ENCODE measurements at places on chromosomes 11 and 22.

GRCh38 chr11:126465573-126466188 lies 110.2 kb downstream of the ST3GAL4 start:
- peak; percentile 75 for DNase-seq

DNA sequence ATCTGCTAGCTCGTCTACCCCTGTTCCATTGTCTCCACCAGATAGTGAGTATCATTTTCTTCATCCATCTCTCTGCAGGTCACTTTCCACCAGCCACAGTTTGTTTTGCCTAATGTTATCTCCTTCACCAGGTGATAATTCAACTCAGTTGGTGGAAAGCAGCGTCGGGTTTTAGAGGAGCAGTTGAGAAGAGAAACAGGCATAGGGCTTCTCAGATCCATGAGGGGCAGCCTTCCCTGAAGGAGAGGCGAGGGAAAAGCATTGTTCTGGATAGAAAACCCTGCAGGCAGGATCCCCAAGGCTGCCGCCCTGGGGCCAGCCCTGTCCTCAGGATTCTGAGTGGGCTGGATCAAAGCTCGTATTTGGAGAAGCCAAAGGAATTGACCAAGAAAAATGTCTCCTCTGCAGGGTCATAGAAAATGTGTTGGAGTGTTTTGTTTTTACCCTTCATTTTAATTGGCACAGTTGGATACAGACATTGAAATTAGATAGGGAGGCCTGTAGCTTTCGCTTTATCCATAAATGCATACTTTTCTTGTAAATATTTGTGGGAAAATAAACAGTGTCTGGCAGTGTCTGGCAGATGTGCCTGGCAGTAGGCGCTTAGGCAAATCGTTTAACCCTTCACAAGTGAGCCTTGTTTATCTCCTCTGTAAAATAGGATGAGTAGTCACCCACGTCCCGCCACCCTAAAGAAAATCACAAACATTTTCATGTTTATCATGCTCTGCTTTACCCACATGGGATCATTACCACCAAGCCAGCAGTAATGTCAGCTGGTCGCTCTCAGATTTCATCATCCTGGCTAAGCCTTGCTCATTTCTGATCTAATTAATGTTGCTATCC lies 73.4 kb upstream of the TTC12 start:
- DNase-seq = no peak

DNA sequence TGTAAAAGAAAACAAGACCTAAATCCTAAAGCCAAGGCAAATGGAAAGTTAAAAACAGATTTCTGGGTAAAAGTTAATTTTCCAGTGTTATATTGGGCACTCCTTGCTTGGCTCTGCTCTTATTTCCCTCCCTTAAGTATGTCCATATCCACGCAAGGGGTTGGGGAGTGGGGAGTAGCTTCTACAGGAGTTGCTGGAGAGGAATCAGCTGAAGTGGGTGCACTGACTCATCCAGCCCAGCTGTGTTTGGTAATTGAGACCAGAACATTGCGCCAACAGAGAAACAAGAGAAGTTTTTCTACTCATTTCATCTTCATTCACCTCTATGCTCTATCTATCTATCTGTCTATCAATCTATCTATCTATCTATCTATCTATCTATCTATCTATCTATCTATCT lies 298.4 kb upstream of the PDGFD start:
- DNase-seq = no peak

DNA sequence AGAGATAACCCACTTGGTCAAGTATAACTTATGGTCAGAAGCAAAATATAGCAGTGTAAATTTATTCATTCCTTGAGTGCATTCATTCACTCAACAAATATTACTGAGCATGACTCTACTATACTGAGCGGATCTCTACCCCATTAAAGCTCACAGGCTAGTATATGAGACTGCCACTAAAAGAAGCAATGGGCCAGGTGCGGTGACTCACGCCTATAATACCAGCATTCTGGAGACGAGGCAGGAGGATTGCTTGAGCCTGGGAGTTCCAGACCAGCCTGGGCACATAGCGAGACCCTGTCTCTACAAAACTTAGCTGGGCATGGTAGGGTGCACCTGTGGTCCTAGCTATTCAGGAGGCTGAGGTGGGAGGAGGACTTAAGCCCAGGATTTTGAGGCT lies 197.6 kb upstream of the BLID start:
- DNase-seq = no peak

DNA sequence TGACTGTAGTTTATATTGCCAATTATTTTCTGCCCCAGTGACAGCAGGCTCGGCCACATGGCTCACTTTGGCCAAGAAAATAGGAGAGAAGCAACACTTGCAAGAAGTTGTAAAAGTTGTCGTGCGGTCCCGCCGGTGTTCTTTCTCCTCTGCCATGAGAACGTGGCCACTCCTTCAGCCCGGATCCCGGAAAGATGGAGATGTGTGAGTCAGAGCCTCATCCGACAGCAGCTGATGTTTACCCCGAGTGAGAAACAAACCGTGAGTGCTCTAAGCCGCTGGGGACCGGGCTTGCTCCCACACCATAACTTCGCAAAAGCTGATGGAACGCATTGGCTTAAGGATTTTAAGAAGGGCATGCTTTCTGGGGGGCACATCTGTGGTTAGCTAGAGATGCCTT lies 157.0 kb downstream of the CACNA1I start:
- no peak for DNase-seq

GRCh38 chr11:61626580-61627380 lies 45.9 kb upstream of the SYT7 start:
- DNase-seq = no peak

GRCh38 chr11:27761356-27761755 lies 61.1 kb upstream of the BDNF start:
- DNase-seq = no peak

DNA sequence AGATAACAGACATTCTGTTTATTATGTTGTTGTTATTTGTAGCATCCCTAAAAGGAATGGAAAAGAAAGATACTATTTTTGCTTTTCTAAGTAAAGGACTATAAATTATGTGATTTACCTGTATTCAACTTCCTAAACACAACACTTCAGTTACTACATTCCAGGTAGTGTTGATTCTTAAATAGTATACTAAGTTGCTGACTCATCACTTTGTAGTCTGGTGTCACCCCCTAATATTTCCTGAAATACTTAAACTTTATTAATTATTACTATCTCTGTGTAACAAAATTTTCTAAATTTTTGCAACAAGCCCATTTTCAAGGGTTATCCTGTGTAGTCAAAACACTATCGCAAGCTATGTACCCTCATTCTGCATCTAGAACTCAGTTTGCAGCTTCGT lies 7.0 kb downstream of the SYTL2 start:
- DNase-seq = no peak

GRCh38 chr11:82859750-82860149 lies 40.5 kb downstream of the PRCP start:
- no peak for DNase-seq

- DNase-seq = no peak
These were observed 9.6 kb upstream of the SC5D start for GRCh38 chr11:121282886-121283502.

- DNase-seq = no peak
These were observed 22.4 kb upstream of the THY1 start for GRCh38 chr11:119445379-119445778.

DNA sequence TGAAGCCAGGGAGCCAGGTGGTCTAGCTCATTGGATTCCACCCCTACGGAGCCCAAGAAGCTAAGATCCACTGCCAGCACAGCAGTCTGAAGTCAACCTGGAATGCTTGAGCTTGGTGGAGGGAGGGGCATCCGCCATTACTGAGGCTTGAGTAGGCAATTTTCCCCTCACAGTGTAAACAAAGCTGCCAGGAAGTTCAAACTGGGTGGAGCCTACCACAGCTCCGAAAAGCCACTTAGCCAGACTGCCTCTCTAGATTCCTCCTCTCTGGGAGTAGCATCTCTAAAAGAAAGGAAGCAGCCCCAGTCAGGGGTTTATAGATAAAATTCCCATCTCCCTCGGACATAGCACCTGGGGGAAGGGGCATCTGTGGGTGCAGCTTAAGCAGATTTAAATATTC lies 620.3 kb downstream of the NELL1 start:
- no peak for DNase-seq

- peak; percentile 94 for DNase-seq
These were observed at the start of gene IGSF9B for GRCh38 chr11:133956650-133957633. Gene IGSF9B (minus strand): TSS chr11:133956968. CDS start chr11:133956754, 214 bp downstream.

DNA sequence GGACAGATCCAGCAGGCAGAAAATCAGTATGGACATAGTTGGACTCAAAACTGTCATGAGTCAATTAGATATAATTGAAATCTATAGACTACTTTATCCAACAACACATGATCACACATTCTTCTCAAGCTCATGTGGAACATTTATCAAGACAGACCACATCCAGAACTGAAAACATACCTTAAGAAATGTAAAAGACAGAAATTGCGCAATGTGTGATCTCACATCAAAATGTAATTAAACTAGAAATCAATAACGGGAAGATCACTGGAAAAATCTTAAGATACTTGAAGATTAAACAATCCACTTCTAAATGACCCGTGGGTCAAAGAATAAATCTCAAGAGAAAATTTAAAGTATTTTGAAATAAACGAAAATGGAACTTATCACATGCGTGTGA lies 435.3 kb downstream of the OPCML start:
- DNase-seq = no peak

- DNase-seq = peak; percentile 13
These were observed 471 bp downstream of the RNF185 start for GRCh38 chr22:31160328-31160978.

GRCh38 chr22:22374579-22374978 lies 130.0 kb downstream of the VPREB1 start:
- DNase-seq = no peak

- peak; percentile 28 for DNase-seq
These were observed at the start of gene WNT11 for GRCh38 chr11:76206327-76207081. Gene WNT11 (minus strand): TSS chr11:76206502. CDS start chr11:76206407, 95 bp downstream.

DNA sequence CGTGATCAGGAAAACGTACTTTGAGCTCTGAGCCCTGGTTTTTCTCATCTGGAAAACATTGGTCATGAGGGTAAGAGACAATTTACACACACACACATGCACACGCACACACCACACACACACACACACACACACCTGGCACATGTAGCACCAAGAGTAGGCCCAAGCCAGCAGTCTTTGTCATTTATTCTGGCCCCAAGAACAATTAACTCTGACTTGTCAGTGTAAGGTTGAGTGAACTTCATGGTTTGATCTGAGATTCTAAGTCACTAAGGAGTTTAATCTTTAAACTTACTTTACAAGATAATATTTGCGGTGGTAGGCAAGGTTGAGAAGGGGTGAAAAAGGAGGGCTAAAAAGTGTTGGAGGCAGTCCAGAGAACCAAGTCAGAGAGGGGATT lies 44.1 kb downstream of the MMP20 start:
- no peak for DNase-seq

DNA sequence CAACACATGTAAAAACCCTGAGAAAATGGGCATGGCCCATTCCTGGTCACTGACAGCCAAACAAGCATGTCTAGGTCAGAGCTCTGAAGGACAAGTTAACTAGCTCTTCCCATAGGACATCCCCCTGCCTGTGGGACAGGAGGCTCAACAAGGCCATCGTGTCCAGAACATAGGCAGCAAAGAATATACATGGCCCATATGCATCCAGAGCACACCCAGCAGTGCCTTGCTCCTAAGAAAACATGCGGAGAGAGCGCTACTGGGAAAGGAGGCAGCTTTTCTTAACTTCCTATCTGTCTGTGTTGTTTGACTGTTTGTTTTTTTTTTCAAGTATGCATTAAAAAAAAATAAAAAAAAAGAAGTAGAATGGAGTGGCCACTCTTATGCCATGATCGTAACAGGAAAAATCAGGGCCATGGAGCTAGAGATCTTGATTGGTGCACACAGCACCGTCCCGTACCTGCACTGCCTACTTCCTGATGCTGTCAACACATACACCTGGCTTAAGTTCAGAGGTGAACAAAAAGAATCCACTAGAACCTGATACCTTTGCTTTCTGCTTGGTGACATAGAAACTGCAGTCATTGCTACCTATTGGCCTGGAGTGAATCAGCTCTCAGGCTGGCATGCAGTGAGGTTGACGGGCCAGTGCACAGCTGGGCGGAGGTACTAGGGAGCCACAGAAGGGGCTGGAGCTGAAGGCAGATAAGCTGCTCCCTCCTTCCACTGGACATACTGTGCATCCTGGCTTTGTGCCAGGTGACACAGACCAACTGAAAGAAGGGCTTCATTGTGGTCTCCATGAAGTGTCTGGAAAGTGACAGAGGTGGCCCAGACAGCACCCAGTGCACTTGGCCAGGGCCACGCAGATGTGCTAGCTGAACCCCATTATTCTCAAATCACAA lies 11.9 kb downstream of the UFD1 start:
- no peak for DNase-seq

- DNase-seq = no peak
These were observed 37.0 kb downstream of the SGSM1 start for GRCh38 chr22:24843048-24843447.

- peak; percentile 39 for DNase-seq
These were observed 5.2 kb upstream of the TBX10 start for GRCh38 chr11:67644472-67645418.

GRCh38 chr11:26847459-26847858 lies 125.6 kb upstream of the SLC5A12 start:
- DNase-seq = no peak

GRCh38 chr11:38014405-38014804 lies 1416.4 kb upstream of the RAG2 start:
- DNase-seq = no peak

DNA sequence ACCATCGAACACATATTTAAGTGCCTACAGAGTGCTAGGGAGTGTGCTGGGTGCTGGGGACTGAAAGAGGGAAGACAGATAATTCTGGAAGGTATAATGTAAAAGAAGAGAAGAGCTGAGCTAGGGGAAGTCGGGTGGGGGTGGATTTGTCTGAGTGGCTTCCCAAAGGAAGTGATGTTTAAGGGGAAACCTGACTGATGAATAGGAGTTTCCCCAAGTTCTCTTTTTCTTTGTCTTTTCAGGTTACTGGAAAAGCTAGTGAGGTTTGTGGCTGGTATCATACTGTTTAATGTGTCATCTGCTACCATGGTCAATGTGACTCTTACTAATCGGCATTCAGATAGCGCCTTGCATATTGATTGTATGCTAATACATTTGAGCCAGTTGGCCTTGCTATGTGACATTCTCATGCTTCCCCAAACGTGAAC lies 151.6 kb upstream of the MTMR2 start:
- peak; percentile 41 for DNase-seq

- DNase-seq = no peak
These were observed 1533.0 kb upstream of the TENM4 start for GRCh38 chr11:80973786-80974185.

- DNase-seq = no peak
These were observed 22.5 kb upstream of the RTL6 start for GRCh38 chr22:44520465-44521094.

DNA sequence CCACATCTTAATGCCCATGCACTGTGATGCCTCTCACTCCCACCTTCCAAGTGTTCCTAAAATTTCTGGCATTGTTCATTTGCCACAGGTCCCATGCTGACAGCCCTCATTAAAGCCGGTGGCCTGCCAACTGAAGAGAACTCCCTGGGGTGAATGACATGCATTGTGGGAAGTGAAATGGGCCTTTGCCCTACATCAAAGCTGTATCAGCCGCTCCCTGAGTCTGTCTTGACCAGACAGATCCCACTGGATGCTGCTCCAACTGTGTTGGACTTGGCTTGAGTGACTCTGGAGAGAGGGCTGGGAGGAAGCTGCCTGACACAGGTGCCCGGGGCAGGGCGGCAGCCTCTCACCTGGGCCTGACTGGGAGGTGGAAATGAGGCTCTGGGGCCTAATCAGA lies 8.8 kb upstream of the SEC14L4 start:
- no peak for DNase-seq

- no peak for DNase-seq
These were observed 15.1 kb downstream of the UQCR10 start for GRCh38 chr22:29782061-29782845.

- no peak for DNase-seq
These were observed 130.1 kb upstream of the DDI1 start for GRCh38 chr11:103906291-103906867.

All from activated CD8-positive, alpha-beta T cell treated with anti-CD3 and anti-CD28 coated beads for 36 hours (primary cell).